ENCODE measurements at places on chromosomes 3 and 15.
A peak's percentile ranks its signal among the peaks of the same experiment; 100 is the strongest.

DNA sequence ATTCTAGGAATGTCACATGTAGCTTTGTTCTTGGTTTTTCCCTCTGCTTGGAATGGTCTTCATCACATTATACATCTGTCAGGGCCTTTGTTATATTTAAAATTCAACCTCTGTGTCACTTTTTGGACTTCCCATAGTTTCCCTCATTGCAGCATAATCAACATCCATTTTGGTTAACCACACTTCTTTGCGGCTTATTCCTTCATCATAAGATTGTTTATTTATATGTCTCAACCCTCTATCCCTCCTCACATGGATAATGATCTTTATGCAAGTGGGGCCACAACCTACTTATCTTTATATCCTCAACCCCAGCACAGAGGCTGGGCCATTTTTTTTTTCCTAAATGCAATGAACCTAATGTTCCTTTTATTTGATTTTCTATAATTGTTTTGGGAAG lies 260.0 kb upstream of the THBS1 start:
- no peak for DNase-seq

DNA sequence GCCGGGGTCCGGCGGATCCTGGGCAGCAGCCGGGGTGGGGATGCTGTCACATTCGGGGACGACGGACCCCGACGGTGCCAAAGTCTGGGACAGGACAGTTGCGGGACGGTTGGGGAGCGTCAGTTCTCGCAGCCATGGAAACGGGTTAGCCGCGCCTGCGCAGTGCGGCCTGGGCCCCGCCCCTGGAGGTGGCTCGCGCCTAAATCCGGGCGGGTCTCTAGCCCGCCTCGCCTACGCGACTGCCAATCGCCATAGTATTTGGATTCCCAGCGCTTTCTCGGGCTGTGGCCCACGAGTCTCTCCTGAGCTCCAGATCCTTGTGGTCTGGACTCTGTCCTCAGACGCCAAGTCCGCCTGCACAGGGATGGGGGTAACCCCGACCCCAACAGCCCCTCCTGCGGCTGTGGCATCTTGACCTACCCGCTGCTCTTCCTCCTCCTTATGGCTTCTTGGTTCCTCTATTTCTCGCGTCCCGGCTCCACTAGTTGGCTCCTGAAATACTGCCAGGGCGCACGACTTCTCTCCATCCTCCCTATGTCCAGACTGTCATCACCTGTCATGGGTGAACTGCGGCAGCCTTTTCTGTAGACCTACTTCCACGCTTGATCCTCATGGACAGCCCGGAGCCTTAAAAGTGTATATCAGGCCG lies at the start of gene ZMYND10:
Gene ZMYND10, minus strand, starts transcription at position 147 of the 649 bp plus-strand sequence. CDS start 153 bp downstream, outside the sequence.
- DNase-seq = peak; percentile 80

DNA sequence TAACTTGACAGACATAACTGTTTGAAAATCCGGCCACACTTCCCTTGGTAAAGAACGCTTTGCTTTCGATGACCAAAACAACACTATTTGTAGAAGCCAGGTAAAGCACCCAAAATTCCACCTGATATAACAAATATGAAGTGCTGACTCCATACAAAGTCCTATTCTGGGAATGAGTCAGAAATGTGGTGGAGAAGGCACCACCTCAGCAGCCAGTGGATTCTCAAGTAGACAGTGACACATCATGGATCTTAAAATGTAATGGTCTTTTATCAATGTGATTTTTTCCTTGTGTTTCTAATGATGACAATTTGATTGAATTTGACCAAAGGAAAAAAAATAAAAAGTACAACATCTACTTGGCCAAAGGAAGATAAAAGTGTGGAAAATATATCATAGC lies 135.0 kb upstream of the WNT5A start:
- DNase-seq = no peak

DNA sequence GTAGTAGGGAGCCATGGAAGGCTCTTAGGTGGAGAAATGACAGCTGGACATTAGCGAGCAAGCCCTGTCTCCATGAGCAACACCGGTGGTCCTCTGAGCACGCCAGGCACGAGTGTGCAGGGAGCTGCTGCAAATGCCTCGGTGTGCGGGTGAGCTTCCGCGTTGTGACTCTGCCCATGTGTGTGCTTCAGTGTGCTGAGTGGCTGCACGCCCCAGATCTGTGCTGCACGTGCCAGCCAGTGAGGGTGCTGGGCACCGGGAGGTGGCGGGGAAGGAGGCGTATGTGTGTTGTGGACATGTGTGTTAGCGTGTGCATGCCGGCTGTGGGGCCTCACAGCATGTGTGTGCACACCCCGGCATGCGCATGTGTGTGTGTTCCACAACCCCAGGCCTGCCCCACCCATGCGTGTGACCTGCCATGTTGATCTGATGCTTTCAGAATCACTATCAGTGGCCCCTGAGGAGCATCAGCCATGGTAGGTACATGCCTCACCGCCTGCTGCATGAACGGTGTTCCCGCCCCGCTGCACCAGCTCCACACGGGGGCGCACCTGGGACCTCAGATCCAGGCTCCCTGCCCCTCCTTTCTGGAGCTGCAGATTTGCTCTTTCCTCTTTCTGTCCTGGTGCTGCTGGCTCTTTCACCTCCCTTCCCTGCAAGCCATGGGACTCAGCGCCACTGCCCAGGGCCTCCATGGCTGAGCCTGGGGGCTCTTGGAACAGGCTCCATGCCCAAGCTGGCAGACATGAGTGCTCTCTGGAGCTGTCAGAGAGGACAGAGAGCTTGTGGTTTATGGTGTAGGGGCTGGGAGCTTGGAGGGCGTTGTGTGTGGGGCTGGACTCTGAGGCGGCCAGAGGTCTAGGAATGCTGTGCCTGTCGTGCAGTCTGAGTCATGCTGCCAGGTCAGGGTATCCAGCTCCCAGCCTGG lies 169.4 kb downstream of the TBC1D2B start:
- peak; percentile 30 for DNase-seq

DNA sequence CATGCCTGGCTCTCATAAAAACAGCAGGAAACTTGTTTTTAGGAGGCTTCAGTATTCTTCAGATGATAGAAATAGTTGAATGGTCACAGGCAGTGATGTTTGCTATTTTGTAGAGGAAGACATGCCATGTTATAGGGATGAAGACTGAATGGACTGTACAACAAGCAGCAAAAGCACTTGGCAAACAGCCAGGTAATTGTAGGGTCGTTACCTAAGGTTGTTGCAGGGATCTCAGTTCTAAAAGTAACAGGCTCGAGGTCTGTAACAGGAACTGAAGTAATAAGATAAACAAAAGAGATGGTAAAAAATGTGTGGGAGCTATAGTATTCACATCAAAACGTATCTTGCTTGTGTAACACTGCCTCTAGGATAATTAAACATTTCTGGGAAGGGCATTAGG lies 116.3 kb downstream of the TFG start:
- DNase-seq = no peak

- no peak for DNase-seq
Measured at GRCh38 chr15:65292938-65293518, 2.8 kb upstream of the RNU5A-1 start.

DNA sequence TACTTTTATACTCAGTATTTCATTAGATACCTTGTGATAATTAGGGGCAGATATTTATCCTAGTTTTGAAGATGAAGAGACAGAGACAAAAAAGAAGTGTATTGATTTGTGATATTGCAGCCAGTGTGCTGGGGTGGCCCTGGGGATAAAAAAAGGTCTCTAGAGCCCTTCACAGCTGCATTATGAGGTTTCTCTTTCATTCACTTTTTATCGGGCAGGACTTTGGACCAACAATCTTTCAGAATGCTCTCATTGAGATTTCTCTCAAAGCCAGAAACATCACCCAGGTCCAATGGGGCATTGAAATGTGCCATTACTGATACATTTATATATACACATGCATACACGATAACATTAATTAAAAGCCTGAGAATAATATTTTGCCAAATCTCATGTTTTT lies 20.5 kb upstream of the SELENOT start:
- DNase-seq = no peak

DNA sequence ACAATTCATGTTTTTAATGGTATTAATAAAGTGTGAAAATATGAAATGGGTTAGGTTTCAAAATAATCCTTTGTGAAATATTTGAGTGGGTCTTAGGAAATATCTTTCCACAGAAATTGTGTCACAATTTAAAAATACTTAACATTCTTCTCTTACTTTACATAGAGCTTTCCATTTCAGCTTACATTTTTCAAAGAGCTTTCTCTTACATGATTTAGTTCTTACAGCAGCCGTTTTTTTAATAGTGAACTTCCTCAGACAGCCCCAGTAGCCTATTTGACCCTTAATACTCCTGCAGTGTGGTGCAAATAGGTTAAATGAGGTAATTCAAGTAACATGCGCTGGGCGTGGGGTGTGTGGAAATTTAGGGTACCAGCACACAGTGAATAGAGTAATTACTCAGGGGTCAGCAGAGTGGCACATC lies 21.8 kb downstream of the P2RY12 start:
- no peak for DNase-seq

DNA sequence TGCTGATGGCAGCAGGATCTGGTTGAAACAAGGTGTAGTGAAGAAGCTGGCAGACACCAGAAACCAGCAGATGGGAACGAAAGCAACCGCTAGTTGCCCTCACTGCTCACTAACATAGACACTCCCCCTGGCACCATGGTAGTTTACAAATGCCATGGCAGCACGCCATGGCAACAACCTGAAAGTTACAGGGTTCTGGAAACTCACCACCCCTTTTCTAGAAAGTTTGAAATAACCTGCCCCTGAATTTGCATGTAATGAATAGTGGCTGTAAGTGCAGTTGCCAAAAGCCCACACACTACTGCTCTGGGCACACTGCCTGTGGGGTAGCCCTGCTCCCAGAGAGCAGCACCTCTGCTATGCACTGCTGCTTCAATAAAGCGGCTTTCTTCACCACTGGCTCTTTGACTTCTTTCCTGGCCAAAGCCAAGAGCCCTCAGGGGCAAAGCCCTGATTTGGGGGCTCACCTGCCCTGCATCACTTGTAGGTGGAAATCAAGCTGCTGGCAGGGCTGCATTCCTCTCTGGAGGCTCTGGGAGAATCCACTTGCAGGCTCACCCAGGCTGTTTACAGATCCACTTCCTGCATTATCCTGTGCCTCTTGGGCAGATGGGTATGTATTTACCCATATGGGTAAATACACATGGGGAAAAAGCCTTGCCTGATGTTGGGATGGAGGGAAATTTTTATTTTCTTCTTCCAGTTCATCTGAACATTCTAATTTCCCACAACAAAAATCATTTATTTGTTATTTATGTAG lies 2.0 kb upstream of the GP9 start:
- DNase-seq = peak; percentile 77

DNA sequence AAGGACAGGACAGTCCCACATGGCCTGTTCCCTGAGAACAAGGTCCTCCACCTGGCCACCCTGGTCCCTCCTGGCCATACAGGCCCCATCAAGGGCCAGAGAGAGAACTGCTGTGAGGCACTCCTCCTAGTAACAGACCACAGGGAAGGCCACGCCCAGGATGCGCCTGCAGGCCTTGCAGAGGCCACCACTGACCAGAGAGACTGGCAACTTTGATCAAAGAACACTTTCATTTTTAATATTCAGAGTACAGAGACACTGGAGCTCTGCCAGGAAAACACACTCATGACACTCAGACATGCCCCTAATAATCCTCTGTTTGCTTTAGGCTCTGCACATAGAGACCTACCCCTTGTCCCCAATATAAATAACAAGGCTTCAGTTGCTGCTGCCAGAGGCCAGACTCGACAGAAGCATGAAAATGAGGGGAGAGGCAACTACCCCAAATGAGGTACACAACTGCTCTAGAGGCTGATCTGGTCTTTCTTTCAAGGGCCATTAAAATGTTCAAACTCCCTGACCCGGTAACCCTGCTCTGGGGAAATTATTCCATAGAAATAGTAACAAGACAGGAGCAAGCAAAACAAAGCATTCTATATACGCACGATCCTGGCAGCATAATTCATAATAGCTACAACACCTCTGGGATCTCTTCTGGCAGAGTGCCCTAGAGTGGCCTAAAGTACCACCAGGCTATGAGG lies 44.8 kb downstream of the CCDC12 start:
- DNase-seq = peak; percentile 41

- no peak for DNase-seq
Measured at GRCh38 chr15:80367094-80367493, 37.1 kb upstream of the ARNT2 start.

Measured in brain (organoid and tissue), 16 donors.